Activated CD4-positive, alpha-beta T cell treated with anti-CD3 and anti-CD28 coated beads, Interleukin-2, amount 10 ng/mL, durations not matched to agents 7 days and 5 days (primary cell): ENCODE measurements at places on chromosomes 11 and 22.

- no peak for DNase-seq
Observed at GRCh38 chr11:131584785-131585592, 214.6 kb downstream of the NTM start.

GRCh38 chr22:19014886-19015285, 78.8 kb upstream of the PRODH start:
- no peak for DNase-seq

DNA sequence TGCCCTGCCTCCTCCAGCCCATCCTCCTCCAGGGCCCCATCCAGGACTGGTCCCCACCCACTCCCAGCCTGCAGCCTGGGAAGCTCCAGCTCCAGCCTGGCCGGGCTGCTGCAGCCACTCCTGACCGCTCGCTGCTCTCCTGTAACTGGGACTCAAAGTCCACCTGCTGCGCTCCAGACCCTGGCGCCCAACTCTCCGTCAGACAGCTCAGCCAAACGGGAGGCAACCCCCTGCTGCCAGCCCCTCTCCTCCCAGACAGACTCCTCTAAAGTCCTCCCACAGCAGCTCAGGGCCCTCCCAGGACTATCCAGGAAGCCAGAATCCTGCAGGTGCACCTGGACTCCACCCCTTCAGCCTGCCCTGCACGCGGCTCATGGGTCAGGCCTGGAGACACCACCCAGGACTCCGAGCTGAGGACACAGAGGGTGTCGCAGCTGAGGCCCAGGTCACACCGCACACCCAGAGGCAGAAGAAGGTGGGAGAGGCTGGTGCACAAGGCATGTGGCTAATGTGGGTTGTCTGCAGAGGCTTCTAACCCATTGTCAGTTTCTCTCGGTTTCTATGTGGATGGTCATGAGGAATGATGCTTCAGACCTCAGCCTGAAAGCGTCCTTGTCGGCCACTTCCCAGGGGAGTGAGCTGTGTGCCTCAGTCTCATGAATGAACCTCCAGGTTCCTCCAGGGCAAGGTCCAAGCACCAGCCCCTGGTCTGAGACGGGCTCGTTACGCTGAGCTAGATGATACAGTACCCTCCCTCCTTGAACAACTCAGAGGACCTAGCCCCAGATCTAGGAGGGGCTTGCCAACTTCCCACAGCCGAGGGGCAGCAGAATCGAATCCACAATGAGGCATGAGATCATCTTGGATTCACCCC, 1514.8 kb downstream of the TBC1D22A start:
- DNase-seq: no peak

DNA sequence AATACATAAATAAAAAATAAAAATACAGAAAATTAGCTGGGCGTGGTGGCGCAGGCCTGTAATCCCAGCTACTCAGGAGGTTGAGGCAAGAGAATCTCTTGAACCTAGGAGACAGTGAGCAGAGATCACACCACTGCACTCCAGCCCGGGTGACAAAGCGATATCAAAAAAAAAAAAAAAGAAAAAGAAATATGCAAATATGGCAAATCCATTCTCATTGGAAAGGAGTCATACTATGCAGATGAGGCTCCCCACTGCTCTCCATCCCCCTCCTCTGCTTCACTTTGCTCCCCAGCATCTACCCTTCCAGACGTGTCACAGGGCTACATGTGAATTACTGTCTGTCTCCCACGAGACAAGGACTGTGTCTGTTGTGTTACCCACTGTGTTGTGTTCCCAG, 36.3 kb upstream of the PDGFB start:
- no peak for DNase-seq

- DNase-seq: no peak
Observed at GRCh38 chr22:19876314-19876940, 21.8 kb upstream of the GNB1L start.
